ENCODE measurements at places on chromosomes 7 and 10.

GRCh38 chr7:70795948-70796347, 336.0 kb upstream of the GALNT17 start:
- DNase-seq = no peak

DNA sequence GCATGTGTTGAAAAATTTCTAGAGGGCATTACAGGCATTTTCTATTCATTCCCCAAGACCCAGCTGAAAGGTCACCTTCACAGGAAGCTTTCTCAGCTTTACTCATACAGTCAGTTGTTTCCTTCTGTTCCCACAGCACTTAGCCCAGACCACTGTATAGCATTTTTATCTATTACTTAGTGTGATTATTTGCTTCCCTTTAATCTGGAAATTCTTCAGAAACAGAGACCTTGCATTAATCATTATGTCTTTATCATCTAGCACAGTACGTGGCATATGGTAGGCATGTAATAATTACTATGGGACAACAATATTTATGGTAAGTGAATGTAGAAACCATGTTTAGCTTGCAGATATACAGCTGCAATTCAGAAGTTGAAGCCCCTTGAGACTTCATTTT, 38.2 kb upstream of the CDK6 start:
- DNase-seq = no peak

DNA sequence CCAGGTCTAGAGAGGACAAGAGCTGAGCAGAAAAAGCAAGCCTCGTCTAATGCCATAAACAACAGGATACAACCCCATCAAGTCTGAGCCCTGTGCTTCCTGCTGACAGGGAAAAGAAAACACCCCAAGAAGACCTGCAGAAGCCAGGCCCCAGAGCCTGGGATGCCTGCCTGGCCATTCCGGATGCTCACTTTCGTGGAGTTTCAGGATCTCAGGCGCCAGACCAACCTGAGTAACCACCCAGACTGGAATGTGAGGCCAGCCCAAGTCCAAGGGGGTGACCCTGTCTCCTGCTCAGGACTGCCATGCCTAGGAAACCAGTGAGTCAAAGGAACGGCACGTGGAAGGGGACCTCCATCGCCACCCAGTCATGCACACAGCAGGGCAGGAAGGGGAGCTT, 74.3 kb downstream of the PLXNA4 start:
- DNase-seq = no peak

GRCh38 chr7:150855476-150856302, 3.4 kb downstream of the AOC1 start:
- no peak for DNase-seq

DNA sequence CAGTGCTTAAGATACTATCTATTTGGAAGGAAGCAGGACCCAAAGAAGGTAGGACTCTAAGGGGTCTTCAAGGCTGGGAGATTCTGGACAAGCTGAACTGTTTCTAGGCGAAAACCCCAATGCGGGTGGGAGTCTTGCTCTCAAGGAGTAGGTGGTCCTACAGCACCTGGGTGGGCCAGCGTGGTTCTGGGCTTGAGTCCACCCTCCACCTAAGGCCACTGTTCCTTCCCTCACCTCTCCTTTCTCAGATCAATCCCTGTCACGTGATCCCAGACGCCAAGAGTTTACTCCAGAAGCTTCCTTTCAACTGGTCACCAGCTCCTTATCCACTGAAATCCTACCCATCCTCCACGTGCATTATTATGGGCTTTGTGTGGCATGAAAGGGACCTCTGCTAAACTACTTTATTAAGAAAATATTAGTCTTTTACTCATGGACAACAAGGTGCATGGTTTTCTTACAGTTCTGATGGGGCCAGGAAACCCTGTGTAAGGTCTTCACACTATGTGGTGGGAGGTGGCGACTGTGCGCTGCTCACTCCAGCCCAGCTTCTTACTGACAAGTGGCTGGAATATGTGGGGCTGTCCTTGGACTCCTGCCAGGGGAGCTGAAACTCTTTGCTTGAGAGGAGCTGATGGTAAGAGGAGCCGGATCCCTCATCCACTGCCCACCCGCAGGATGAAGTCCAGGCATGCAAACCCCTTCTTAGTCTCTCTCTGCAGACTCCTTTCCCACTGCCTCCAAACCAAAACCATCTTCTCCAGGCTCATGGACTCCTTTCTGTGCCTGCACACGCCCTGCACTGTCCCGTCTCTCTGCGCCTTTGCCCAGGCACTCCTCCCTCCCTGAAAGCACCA, 1.6 kb downstream of the ZNF746 start:
- DNase-seq = no peak

Measured in activated CD8-positive, alpha-beta memory T cell treated with anti-CD3 and anti-CD28 coated beads for 1 hour (primary cell).